ENCODE measurements at places on chromosomes 5 and 9.
A peak's percentile ranks its signal among the peaks of the same experiment; 100 is the strongest.

DNA sequence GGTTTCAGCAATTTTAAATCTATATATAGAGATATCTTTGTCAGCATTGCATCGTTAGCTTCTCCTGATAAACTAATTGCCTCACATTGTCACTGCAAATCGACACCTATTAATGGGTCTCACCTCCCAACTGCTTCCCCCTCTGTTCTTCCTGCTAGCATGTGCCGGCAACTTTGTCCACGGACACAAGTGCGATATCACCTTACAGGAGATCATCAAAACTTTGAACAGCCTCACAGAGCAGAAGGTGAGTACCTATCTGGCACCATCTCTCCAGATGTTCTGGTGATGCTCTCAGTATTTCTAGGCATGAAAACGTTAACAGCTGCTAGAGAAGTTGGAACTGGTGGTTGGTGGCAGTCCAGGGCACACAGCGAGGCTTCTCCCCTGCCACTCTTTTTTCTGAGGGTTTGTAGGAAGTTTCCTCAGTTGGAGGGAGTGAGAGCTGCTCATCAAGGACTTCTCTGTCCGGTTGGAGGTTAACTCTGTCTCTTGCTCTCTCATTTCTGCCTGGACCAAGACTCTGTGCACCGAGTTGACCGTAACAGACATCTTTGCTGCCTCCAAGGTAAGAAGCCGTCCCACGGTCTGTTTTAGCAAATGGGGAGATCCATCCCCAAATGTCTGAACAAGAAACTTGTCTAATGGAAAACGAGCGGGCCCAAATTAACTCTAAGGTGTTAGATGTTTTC, at the start of gene IL4:
Gene IL4, plus strand, starts transcription at position 51 of the 692 bp plus-strand sequence. Its CDS starts 62 bp downstream, at position 113.
- no peak for DNase-seq

DNA sequence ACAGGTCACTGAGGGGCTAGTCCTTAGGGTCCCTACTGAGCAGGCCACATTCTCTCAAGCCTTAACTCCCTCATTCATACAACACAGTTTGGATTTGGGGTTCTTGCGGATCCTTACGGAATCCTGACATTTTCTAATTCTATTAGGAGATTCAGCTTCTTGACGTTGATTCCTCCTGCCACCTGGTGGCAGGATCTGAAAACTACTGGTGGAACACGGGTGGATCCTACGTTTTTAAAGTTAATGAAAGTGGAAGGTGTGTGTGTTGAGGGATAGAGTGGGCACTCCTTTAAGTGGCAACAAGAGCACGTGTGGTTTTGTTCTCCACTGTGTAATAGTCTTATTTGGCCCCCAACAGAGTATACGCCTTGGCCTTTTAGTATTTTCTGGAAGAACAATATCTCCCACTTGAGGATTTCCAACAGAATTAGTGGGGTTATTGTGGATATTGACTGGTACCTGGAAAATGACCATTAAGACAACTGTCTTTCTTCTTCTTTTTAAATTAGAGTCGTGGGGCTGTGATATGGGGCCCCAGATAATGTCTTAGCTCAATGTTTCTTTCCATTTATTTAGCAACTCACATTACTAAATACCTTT, 25.2 kb downstream of the SLC28A3 start:
- peak; percentile 58 for DNase-seq

DNA sequence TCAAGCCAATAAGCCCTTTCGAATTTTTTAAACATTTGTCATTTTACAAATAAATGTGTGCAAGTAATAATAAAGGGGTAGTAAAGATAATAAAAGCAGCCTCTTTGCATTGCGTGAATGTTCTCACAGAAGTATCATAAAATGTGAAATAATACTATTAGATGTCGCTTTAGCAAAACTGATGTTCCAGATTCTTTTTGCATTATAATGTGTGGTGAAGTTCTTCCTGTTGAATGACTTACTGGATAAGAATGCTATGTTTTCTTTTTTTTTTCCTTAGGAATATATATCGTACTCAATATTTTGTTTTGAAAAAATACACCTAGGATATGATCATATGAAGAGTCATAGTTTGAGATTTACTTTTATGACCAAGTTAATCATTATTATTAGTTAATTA, 85.2 kb upstream of the CDH12 start:
- no peak for DNase-seq

- DNase-seq = peak; percentile 34
Measured at GRCh38 chr5:115343855-115344254, 47.4 kb upstream of the CCDC112 start.

- DNase-seq = no peak
Measured at GRCh38 chr9:110728058-110728457, 59.5 kb downstream of the MUSK start.
